ENCODE measurements at places on chromosomes 12 and 14. TPM values are rescaled to one million over a fixed set of nuclear protein-coding genes. Genes with fewer than 3 reads are reported as not detected.

SAV1 gene
- 19.1 TPM for total RNA-seq

CLEC4E gene
- total RNA-seq: 0.07 TPM

OTUB2 gene
- total RNA-seq: 4.8 TPM

ABCC9 gene
- 0.01 TPM for total RNA-seq

CMKLR1 gene
- total RNA-seq: not detected

SMOC1 gene
- 15.6 TPM for total RNA-seq

KRT6B gene
- total RNA-seq: 0.06 TPM

GPR132 gene
- 0.51 TPM for total RNA-seq

CPNE6 gene
- not detected for total RNA-seq

ANKRD33 gene
- 0.08 TPM for total RNA-seq

RFX4 gene
- not detected for total RNA-seq

MAP3K9 gene
- 4.7 TPM for total RNA-seq

AICDA gene
- total RNA-seq: 0.15 TPM

NID2 gene
- 16.7 TPM for total RNA-seq

Measured in A549 treated with CpdA at 1 μM for 4 hours (cell line).